ENCODE measurements at places on chromosomes 1 and 21. TPM values are rescaled to one million over a fixed set of nuclear protein-coding genes. Genes with fewer than 3 reads are reported as not detected.

GRCh38 chr1:14971221-14971620 lies 182.3 kb upstream of the TMEM51 start:
- no peak for DNase-seq

DNA sequence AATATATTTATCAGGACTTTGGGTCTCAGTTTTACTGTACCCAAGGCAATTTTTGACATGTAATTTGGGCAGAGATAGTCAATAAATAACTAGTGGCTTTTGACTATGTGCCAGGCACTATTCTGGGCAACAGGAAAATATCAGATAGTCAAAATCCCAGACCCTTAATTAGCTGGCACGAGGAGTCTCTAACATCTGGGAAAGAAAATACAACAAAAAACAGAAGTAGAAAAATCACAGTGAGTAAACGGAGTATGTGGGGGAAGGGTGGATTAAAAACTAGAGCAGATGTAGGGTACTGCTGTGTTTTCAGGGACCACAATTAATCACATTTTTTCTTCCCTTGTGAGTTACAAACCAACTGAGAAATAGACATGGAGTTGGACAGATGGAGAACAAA lies 217.8 kb downstream of the NCAM2 start:
- DNase-seq, result no peak

DNA sequence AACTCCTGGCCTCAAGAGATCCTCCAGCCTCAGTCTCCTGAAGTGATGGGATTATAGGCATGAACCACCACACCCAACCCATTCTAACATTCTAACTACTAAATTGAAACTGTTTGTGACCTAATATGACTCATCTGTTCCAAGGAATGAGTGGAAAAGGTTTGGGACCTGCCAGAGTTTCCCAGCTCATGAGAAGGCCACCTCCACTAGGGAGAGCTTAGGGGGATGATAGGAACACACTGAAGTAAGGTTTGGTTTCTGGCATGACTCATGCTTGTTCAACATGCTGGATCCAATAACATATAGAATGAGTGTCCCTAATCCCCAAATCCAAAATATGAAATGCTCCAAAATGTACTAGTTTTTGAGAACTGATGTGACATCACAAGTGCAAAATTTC lies 18.9 kb upstream of the SCAF4 start:
- DNase-seq, result no peak

DNA sequence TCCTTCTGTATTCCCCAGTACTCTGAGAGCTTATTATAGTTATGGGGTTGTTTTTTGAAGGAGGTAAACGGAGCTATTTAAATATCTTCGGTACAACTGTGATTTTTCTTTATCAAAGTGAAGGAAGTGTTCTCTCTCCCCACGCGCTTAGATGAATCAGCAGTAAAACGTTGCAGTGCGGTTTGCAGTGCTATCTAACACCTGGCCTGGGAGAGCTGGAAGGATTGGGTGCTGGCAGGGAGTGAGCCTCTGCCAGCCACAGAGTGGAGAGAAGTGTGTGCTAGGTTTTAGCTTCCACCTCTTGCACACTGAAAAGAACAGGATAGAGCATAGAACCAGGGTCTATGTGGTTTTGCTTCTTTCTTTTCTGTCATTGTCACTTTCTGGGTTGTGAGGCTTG lies 165.9 kb downstream of the SDCCAG8 start:
- DNase-seq, result peak; percentile 35

The OR6K3 gene
- not detected for total RNA-seq

The PRKACB gene
- 99.3 TPM for total RNA-seq

The NES gene
- total RNA-seq, result 3.0 TPM

DNA sequence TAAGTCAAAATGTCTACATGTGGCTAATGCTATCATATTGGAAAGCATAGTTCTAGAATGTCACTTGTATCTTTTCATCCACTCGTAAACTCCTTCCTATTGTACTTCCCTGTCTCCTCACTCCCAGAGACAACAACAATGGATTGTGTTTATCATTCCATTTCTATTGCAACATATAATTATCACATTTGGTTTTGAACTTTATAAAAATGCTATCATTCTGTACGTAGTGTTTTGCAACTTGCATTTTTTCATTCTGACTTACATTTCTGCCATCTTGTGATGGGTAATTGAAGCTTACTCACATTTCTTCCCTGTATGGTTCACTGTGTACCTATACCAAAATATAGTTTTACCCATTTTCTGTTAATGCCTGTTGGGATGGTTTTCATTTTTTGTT lies 14.5 kb upstream of the CSF3R start:
- no peak for DNase-seq

- no peak for DNase-seq
Measured at GRCh38 chr21:26844258-26845065, 747 bp downstream of the ADAMTS1 start.

- DNase-seq, result no peak
Measured at GRCh38 chr1:95742591-95743089, 508.6 kb downstream of the RWDD3 start.

The KRTAP13-2 gene
- 0.47 TPM for total RNA-seq

DNA sequence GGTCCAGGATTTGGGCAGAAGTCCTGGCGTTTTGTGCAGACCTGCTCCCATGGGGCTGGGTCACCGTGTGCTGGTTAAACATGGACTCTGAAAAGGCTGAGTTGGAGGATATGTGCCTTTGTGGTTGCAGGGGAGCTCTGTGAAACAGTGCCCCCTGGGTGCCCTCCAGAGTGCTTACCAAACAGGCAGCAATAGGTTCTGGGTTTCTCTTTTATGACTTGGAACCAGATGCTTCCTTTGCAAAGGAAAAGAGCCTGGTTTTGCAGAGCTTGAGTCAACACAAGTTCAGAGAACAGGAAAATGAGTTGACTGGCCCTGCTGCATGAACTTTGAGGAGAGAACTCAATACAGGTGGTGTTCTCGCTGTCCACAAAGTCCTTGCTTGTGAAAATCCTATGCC lies 288.9 kb downstream of the TM2D1 start:
- no peak for DNase-seq

- no peak for DNase-seq
Measured at GRCh38 chr1:119747451-119747850, 21.3 kb downstream of the HMGCS2 start.

The HCRTR1 gene
- total RNA-seq, result not detected

DNA sequence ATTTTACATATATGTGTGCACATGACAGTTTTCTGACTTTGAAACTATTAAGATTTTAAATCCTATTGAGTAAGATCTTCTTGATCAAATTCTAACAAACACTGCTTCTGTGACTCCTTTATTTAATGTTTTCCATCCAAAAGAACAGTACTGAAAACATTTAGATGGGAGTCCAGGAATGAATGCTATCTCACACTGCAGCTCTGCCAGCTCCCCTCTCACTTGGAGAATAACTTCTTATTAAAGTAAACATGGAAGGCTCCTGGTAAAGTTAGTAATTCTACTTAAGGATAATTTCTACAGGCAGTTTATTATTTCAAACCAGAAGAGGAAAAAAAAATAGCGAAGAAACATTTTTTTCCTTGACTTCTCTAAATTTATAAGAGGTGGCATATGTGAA lies 349.1 kb downstream of the DPYD start:
- DNase-seq, result no peak
